ENCODE measurements at places on chromosomes 4 and X. TPM values are rescaled to one million over a fixed set of nuclear protein-coding genes. Genes with fewer than 3 reads are reported as not detected.

ARX gene
- not detected for total RNA-seq

STAG2 gene
- 114 TPM for total RNA-seq

CFP gene
- 17.4 TPM for total RNA-seq

NSG1 gene
- 6.2 TPM for total RNA-seq

MAGEB10 gene
- not detected for total RNA-seq

CENPVL1 gene
- not detected for total RNA-seq

SMIM31 gene
- 0.66 TPM for total RNA-seq

MAGEA11 gene
- total RNA-seq = not detected

RASSF6 gene
- 11.7 TPM for total RNA-seq

ALAS2 gene
- total RNA-seq = 1.1 TPM

VSIG4 gene
- 63.3 TPM for total RNA-seq

FAM47E gene
- total RNA-seq = 6.1 TPM

PLP1 gene
- 2.2 TPM for total RNA-seq

GAGE1 gene
- total RNA-seq = not detected

PIGA gene
- 14.4 TPM for total RNA-seq

NXF2B gene
- total RNA-seq = not detected

MSX1 gene
- total RNA-seq = 5.4 TPM

ZMAT1 gene
- total RNA-seq = 19.0 TPM

TEX11 gene
- total RNA-seq = not detected

PALLD gene
- total RNA-seq = 96.0 TPM

CFI gene
- 15.8 TPM for total RNA-seq

STOX2 gene
- 11.2 TPM for total RNA-seq

SPIN2B gene
- 7.3 TPM for total RNA-seq

PRSS12 gene
- total RNA-seq = 3.6 TPM

TNIP3 gene
- 0.73 TPM for total RNA-seq

SOX3 gene
- not detected for total RNA-seq

GRXCR1 gene
- total RNA-seq = not detected

EGF gene
- 12.5 TPM for total RNA-seq

DOK7 gene
- 3.5 TPM for total RNA-seq

TRIM75 gene
- not detected for total RNA-seq

AR gene
- 29.1 TPM for total RNA-seq

MTMR8 gene
- total RNA-seq = 2.2 TPM

GSPT2 gene
- 7.7 TPM for total RNA-seq

TLR6 gene
- 7.6 TPM for total RNA-seq

TMEM31 gene
- total RNA-seq = not detected

MAP7D2 gene
- 2.2 TPM for total RNA-seq

CLDN34 gene
- 0.98 TPM for total RNA-seq

RBM46 gene
- not detected for total RNA-seq

EMCN gene
- 12.0 TPM for total RNA-seq

PCDH7 gene
- 30.9 TPM for total RNA-seq

SHROOM3 gene
- total RNA-seq = 0.32 TPM

AKAP14 gene
- total RNA-seq = not detected

ADAM29 gene
- 2.3 TPM for total RNA-seq

CAMK2D gene
- 57.7 TPM for total RNA-seq

TAB3 gene
- total RNA-seq = 40.5 TPM

SLC25A6 gene
- 351 TPM for total RNA-seq

MCF2 gene
- total RNA-seq = 0.16 TPM

CT45A1 gene
- not detected for total RNA-seq

TMEM154 gene
- total RNA-seq = 1.3 TPM

Data from breast epithelium (tissue), 4 donors.